ENCODE measurements at places on chromosomes 13 and 19.

DNA sequence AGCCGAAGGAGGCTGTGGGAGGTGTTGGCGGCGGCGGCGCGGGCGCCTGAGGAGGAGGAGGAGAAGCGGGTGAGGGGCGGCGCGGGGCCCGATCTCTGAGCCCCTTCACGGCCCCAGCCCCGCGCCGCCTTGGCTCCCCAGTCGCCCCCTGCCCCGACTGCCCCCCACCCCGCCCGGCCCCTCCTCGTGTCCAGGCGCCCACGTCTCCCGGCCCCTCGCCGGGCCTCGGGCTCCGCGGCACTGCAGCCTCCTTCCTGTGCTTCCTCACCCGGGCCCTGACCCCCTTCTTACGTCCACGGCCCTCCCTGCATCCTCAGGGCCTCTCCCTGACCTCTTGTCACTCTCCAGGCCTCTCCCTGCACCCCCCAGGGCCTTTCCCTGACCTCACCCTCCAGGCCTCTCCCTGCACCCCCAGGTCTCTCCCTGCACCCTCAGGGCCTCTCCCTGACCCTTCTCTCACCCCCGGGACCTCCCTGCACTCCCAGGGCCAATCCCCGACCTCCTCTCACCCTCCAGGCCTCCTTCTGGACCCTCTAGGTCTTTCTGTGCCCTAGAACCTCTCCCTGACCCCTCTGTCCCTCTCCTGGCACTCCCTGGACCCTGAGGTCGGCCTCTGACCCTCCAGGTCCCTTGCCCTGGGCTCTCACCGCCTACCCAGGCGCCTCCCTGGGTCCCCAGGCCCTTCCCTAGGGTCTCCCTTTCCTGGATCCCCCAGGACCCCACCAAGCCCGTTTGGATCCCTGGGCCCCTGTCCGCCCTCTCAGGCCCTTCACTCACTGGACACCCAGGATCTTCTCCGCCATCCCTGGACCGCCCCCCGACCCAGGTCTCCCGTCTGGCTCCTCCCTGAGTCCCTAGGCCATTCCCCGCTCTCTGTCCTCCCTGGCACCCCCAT lies 460 bp downstream of the KMT5C start:
- DNase-seq: peak; percentile 33

GRCh38 chr19:18287836-18288772 lies 6.7 kb upstream of the JUND start:
- no peak for DNase-seq

- DNase-seq: no peak
Measured at GRCh38 chr13:23157781-23158180, 23.0 kb upstream of the SGCG start.

GRCh38 chr19:55173714-55174409 lies 6.2 kb downstream of the SYT5 start:
- DNase-seq: peak; percentile 80

GRCh38 chr19:3491396-3492119 lies 8.3 kb upstream of the SMIM44 start:
- DNase-seq: no peak

GRCh38 chr13:27401210-27401609 lies 23.2 kb upstream of the GTF3A start:
- no peak for DNase-seq

- no peak for DNase-seq
Measured at GRCh38 chr13:42214446-42214845, 57.5 kb upstream of the AKAP11 start.

- DNase-seq: no peak
Measured at GRCh38 chr19:46975925-46976782, 43.5 kb upstream of the NPAS1 start.

GRCh38 chr19:2479556-2480194 lies 3.7 kb downstream of the GADD45B start:
- no peak for DNase-seq

DNA sequence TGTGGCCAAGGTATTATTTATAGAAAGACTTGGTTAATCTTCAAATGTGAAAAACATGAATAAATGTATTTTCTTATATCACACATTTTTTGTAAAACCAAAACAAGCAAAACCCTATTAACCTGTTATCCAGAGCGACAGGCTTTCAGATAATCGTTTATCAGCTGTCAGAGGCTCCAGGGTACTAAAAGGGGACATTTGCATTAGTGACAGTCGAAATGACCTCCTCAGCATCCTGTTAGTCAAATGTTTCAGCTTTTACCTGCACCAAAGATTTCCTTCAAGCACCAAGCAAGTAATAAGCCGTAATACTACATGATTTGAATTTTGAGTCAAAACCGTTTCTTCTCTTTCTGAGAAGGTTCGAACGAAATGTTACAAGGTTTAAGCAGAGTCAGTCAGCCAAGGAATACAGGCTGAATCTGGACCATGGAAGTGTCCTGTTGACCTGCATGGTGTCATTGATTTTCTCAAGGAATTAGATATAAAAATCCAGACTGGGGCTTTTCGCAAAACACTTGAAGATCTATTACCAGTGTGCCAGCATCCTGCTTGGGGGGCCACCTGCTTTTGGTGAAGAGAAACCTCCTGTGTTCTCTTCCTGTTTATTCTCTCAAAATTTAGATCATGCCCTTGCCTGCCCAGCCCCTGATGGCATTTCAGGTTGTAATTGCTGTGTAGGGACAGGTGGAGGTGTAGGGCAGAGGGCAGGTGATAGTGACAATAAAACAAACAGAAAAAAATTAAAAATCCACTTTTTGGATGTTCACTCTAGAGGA lies 11.3 kb upstream of the RFC3 start:
- DNase-seq: peak; percentile 16

GRCh38 chr19:49975051-49975450 lies 14.1 kb upstream of the SIGLEC11 start:
- DNase-seq: no peak
